Tibial nerve (tissue), 4 donors: ENCODE measurements at places on chromosomes 13 and 19.

DNA sequence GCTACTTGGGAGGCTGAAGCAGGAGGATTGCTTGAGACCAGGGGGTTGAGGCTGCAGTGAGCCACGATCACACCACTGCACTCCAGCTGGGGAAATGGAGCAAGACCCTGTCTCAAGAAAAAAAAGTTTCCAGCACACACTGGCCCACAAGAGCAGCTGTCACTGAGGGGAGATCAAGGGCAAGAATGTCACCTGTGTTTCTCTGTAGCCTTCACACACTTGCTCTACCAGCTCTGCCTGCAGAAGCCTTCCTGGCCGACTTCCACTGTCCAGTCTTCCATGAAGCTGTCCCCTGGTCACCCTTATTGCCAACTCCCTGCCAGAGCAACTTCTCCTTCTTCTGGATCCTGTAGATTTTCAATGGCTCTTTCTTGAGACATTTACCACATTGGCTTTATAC is 158.0 kb downstream of the KCTD15 start:
- no peak for DNase-seq

GRCh38 chr19:47470447-47471195 is 1.1 kb downstream of the SLC8A2 start:
- DNase-seq: no peak

DNA sequence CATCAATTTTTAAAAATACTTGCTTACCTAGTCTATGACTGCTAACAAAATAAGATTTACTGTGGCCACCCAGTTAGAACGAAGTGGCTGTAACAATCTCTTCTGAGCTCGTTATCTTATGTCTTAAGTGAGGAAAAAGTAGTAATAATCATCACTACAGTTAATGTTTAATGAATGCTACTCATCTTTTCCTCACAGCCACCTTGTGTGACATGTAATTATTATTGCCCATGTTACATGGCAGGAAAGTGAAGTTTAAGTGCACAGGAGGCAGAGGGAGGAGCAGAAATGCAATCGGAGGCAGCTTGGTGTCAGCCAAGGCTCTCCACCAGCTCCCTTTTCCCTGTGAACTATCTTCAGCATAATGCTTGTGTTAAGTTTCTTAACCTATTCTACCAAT is 260.3 kb downstream of the B3GLCT start:
- DNase-seq: no peak

DNA sequence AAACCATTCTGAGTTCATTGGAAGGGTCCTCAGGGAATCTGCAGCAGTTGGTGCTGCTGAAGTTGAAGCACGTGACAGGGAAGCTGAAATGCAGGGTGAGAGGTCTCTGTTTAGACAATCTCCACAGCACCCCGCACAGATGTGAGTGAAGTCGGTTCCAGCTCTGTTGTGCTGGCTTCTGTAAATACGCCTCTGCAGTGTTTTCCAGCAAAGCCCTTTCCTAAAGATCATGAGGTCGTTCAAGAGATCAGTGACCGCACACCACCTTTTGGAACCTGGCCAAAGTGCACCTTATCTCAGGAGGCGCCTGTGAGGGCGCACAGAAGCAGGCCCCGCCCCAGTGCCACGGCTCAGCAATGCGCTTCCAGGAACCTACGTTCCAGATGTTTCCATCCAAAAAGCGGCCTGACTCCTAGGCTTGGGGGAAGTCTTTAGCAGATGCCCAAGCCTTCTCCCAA is 10.8 kb downstream of the CUL4A start:
- no peak for DNase-seq

GRCh38 chr13:52010890-52011631 is at the start of gene ATP7B:
Gene ATP7B (minus strand): TSS chr13:52011450. CDS start chr13:52011337, 113 bp downstream.
- no peak for DNase-seq

DNA sequence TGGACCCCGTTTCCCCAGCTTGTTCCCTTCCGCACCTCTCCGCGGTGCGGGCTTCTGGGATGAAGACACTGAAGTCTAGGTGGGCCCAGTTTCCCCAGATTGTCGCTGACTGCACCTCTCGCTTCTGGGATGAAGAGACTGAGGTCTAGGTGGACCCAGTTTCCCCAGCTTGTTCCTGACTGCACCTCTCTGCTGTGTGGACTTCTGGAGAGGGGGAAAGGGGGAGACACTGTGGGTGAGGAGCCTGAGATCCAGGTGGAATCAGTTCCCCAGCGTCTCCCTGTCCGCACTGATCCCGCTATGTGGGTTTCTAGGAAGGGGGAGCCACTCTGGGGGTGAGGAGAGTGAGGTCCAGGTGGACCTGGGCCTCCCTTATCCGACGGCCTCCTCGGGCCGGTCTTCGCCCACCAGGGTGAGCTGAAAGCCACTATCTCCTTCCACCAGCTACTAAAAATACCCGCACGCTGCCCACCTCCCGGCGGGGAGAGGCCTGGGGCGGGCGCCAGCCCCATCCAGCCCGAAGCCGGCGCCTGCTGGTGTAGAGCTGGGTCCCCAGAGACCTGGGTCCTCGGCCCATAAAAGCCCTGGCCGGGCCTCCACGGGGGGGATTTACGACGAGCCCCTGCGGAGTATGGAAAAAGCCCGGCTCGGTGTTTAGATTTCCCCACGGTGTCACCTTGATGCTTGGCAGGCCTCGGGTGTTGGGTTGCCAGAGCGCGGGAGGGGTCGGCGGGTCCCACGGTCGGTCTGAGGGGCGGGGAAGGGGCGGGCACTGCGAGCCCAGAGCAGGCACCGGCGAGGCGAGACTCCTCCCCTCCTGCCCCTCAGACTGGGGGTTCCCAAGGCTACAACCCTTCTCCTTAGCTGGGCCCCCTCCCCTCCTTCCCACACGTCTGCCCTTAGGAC is 10.6 kb downstream of the FUT6 start:
- DNase-seq: no peak

GRCh38 chr19:38852231-38853044 is 2.7 kb upstream of the HNRNPL start:
- DNase-seq: peak; percentile 51

DNA sequence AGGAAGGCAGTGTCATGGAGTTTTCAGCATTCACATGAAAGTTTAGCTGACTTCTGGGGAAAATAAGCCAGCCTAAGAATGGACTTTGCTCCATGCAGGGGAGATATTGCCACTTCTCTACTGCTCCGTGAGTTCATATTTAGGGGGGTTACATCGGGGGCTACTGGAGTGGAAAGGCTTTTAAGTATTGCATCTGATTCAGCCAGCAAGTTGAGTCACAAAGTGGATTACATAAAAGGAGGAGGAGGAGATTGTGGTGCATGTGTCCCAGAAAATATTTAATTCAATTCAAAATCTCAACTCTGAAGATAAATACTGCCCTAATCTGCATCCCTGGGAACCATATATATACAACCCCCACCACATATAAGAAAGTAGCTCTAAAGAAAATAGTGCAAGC is 617.2 kb downstream of the DCT start:
- no peak for DNase-seq

DNA sequence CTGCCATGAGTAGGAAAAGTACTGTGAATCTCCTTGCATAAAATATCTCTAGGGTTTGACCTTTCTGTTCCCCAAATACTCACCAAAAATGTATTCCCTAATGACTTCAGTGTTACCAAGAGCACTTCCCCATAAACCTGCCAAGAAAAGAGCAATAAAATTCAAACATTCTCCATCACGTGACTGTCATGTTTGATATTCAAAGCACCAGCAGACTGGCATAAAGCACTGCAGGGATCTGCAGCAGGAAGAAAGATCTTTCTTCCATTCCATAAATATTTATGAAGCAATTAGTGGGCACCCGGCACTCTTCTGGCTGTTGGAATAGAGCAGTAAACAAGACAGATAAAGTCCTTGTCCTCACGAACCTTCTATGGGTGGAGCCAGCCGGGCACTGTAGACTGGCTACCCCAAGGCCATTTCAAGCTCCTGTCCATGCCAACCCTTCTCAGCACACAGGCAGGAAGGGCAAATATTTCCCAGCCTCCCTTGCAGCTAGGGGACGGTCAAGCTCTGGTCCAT is 20.3 kb downstream of the PLA2G4C start:
- no peak for DNase-seq

DNA sequence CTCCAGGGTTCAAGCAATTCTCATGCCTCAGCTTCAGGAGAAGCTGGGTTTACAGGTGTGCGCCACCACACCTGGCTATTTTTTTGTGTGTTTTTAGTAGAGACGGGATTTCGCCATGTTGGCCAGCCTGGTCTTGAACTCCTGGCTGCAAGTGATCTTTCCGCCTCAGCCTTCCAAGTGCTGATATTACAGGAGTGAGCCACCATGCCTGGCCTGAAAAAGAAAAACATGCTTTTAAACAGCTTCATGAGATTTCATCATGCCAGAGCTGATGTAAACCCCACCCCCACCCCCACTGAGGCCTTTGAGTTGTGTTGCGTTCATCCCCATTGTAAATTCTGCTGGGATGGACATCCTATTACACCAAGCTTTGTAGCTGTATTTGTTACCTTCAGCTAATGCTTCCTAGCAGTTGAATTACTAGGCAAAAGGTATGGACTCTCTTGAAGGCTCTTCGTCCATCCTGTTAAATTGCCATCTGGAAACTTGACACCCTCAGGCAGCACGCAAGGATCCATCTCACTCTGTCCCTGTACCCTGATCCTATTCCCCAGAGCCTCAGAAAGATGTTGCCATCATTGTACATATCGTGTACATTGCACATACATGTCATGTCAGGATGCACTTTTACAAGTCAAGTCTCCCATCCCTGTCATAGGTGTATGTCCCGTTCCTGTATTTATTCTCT is 47.3 kb downstream of the NFIX start:
- DNase-seq: no peak

DNA sequence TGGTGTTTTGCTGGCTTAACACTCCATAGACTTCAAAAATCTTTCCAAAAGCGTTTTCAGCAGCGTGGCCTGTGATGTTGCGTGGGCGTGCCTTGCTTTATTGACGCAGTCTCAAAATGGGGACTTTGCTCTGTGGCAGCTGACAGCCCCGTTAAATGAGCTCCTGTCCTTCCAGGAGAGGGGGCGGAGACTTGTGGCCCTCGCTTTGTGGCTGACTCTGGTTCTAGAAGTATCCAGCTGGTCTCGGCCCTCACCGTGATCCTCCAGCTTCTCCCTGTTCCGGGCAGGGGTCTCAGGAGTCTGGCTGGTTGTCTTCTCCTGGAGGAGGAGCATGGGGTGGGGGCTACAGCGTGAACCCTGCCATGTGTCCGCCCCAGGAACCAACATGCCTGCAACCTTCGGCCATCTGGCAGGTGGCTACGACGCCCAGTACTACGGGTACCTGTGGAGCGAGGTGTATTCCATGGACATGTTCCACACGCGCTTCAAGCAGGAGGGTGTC is 8.4 kb upstream of the ZNF554 start:
- DNase-seq: no peak

DNA sequence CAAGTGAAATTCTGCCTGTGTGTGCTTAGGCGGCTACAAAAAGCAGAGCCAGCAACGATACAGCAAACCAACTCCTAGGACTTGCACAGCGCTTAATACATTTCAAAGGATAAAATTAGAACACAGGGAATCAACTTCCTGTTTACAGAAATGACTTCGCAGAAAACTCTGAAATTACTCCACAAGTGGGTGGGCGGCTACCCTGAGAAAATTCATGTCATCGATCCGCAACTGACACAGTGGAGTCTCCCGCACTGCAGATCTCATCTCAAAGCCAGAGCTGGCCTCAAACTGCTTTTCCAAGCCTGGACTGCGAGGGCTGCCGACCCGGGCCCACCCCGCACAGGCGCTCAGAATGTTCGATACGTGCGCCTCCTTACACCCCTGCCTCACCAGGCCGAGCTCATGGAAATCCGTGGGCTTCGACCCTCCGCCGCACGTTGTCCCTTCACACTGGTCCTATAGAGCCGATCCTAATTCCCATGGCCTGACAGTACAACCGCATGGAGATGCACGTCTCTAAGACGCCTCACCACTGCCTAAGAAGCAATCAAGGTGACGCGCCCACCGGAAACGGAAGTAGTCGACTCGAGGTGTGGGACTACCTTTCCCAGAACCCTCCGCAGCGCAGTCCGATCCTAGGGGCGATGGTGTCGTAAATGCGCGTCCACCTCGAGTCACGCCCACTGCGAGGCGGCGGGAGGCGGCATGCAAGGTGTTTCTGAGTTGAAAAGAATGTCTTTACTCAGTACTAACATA is at the start of gene ZNF229:
Gene ZNF229 (minus strand): TSS at position 557 of the 759 bp plus-strand sequence. CDS start 5,625 bp downstream, outside the sequence.
- peak; percentile 55 for DNase-seq

DNA sequence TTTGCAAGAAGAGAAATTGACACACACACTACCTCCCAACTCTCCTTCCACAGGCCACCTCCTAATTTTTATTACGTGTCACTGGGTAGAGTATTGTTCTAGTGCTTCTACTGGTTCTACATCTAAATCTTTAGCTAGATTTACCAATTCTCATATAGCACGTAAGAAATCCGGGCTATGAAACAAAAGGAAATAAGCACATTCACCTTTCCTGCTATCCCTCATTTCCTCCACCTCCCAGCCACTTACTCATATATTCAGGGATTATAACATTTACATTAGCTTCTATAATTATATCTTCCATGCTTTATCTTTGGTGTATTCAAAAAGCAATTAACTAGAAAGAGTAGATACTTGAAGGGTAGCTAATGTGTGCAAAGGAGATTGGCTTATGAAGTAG is 39.7 kb downstream of the USP12 start:
- no peak for DNase-seq

DNA sequence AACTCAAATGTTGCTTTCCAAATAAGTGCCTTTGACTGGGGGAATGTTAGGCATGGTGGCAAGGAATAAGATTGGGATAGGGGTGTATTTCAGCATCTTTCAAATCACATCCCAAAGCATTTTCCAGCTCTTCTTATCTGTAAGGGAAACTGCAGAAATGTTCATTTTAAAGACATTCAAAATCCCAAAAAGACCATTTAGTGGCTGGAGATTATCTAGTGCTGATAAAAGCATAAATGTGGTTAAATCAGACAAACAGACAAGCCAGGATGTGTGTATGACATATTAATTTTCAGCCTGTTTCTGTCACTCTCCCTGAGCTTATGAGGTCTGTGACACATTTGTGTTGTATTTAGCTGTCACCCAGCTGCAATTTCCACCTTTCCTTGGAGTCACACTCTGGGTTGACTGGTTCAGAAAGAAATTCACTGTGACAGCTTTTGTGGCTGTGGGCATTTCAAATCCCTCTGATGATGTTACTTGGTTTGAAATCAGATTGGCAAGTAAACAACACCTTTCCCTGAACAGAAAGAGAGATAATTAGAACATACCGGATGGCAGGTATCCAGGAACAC is 69.7 kb upstream of the SIAH3 start:
- DNase-seq: no peak

GRCh38 chr19:17765069-17765618 is 13.9 kb downstream of the FCHO1 start:
- no peak for DNase-seq

DNA sequence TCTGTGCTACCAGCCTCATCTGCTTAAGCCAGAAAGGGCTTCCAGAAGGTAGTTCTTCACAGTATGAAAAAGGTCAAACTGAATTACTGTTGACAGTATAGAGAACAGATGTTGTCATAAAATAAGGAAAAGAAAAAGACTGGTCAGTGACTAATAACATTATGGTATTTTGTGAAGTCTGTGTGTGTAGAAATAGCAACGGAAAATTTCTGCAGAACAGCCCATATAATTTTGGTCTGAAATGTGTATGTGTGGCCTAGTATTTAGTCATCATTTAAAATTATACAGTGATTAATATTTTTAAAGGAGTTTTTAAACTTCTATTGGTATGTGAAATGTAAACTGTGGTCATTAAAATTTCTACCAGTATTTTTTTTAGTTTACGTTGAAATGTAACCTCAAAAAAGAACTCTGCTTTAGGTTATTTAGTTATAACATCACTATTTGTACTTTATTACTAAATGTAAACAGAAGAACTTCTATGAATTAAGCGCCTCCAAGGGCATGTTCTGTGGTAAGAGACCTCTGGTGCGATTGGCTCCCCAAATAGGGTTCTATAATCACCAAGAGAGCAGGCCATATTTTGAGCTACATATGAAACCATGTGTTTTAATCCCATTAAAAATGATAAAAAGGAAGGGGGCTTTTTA is 3.3 kb upstream of the GPR183 start:
- DNase-seq: no peak
